ENCODE measurements at places on chromosomes 2 and 18.

DNA sequence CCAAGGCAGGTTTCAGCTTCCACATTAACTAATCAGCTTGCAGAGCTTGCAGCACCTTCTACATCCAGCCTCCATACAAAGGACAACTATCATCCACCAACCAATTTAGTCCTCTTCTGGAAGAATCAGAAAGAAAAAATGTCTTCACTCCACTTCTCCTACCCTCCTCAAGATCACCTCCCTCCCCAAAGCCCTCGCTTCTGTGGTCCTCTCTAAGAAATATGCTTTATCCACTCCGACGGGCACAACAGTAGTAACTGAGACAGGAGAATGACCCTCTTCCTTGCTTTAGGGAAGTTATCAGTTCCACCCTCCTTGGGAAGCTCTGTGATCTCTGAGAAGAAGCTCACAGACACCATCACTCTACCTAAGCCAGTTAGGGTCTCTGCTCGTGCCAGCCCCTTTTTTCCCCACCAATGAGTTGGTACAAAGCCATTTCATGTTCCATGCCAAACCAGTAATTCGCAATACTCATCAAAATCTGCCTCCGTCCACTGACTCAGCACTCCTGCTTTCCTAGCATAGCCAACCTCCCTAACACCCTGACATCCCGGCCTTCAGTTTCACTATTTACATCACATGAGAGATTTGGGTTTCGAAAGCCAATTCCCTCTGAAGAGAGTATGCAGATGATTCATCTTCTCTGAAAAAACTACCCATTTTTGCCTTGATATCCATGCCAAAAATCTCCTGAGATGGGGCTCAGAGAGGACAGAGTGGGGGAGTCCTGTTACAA, 114.1 kb upstream of the PKDCC start:
- DNase-seq, result no peak

GRCh38 chr2:168145011-168145410, 102.4 kb downstream of the STK39 start:
- DNase-seq, result no peak

GRCh38 chr2:127080938-127081755, 25.8 kb downstream of the BIN1 start:
- DNase-seq, result peak; percentile 33

DNA sequence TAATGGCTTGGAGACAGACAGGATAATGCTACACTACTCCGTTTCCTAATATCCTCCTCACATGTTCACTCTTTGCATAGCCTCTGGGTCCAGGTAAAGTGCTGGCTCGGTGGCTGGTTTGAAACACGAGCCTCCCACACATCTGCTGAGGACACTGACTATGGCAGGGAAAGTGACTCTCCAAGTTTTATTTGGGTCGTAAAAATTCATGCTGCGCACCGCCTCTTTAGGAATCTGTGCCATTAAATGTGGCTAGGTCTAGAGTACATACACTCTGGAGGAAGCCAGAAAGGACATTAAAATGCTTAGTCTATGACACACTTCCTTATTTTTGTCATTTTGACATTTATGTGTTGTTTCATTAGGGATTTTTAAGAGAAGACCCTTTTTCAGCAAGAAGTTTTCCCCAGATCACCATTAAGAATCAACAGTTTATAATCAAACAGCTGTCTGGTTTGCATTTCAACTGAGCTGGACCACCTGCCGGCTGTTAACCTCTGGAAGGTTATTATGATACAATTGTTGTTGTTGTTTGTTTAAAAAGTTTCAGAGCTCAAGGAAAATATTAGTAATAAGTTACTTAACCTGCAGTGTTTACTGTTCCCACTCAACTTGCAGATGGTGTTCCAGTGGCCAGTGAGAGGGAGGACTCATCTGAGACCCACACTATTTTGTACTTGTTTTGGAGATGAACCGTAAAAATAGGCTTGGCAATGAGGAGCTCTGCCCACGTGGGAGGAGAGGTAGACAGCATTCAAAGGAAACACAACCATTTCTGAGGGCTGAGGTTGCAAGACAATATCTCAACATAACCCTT, 443.3 kb upstream of the MEIS1 start:
- no peak for DNase-seq

- no peak for DNase-seq
These were observed 101.6 kb upstream of the CERS6 start for GRCh38 chr2:168354499-168354898.

DNA sequence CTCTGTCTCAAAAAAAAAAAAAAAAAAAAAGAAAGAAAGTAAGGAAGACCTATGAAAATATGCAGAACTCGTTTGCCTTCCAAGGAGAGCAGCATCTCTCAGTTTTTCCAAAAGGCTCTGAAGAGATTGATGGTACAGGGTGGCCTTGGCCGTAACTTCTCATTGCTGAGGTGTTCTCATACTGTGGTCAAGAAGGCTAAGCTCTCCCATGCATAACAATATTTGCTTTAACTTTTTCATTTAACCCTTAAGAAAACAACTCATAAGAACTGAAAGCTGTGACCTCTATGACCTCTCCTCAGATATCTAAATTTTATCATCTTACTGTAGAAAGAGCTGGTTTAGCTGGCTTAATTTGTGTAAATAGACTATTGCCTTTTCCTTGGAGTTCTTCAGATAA, 37.1 kb upstream of the GATA6 start:
- DNase-seq, result no peak

DNA sequence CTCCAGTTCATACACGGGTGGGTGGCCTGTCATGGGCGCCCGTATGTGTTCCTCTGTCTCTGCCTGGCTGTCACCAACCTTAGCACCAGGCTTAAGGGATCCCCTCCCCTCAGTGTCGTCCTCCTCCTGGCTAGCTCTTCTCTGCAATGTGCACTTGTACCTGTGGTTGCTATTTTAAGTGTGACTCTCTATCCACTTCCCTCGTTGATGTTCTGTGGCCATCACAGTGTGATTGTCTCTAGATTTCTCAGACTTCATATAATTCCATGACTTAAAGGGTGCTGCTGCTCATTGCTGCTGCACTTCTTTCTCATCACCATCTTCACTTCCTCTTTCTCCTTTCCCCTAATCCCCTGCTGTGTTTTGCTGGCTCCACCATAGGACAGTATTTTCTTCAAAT, 143.4 kb downstream of the EML6 start:
- DNase-seq, result no peak

DNA sequence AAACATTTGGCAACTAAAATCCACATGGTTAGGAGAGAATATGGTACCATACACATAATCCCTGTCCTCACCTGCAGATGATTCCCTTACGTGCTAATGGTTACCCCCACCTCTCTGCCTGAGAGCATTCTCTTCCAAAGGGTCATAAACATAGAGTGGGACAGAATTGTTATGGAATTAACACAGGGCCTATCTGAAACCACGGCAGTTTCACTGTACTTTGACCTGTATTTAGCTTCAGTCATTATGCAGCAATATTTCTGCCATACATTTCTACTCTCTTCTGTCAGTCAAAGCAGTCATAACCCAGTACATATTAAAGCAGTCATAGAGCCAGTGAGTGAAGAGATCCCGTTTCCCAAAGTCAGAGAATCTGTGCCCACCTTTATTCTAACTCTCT, 1128.9 kb upstream of the NXPH2 start:
- DNase-seq, result no peak
